BJ (cell line): ENCODE measurements at places on chromosomes 13 and 19. TPM values are rescaled to one million over a fixed set of nuclear protein-coding genes. Genes with fewer than 3 reads are reported as not detected.

DNA sequence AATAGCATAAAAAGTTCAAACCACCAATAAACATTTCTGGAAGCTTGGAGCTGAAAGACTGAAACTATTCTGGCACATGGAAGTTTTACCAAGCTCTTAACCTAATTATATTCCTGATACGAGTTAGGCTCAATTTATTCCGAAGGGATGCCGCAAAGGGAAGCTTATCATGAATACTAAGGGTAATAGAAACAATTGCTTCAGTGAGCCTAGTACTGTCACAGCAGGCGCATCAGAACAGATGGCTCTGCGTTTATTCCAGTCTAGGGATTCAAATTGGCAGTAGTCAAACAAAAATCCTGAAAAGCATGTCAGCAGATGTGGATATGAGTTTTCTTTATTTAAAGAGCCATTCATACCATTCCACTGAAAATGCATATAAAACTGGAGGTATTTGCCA is 779.5 kb downstream of the GPC5 start:
- DNase-seq: no peak

Gene MAN2B1
- polyA plus RNA-seq: 31.7 and 66.9 TPM in 2 replicates

GRCh38 chr19:18294467-18294864 is 13.0 kb upstream of the JUND start:
- no peak for DNase-seq

Gene NKG7
- polyA plus RNA-seq: not detected in 2 replicates

- DNase-seq: no peak
These were observed 2.9 kb upstream of the RCN3 start for GRCh38 chr19:49524812-49525455.

Gene KCNRG
- 1.3 and 1.9 TPM in 2 replicates for polyA plus RNA-seq

DNA sequence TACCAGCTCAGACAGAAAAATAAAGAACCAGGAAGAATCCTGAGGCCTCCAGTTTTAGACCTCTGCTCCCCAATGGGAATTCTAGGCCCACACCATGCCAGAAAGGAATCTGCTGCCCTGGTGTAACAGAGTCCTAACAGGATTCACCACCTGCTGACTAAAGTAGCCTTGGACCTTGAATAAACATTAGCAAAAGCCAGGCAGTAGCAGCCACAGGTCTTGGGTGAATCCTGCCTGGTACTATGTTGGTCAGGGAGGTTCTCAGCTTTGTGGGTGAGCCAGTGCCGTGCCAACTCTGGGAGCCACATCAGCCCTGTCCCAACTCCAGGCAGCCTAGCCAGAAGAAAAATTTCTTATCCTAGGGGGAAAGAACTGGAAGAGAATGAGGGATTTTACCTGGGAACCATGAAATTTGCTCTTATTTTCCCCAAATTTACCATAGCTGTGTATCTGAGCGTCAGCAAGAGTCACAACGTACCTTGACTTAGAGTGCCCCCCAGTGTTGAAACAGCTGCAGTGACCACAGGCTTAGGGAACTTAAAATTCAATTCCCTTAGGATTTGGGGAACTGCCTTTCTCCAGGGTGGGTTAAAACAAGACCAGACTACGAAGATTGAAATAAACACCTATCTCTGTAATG is 1895.6 kb upstream of the PRR20A start:
- no peak for DNase-seq

Gene RFPL4A
- not detected in 2 replicates for polyA plus RNA-seq

DNA sequence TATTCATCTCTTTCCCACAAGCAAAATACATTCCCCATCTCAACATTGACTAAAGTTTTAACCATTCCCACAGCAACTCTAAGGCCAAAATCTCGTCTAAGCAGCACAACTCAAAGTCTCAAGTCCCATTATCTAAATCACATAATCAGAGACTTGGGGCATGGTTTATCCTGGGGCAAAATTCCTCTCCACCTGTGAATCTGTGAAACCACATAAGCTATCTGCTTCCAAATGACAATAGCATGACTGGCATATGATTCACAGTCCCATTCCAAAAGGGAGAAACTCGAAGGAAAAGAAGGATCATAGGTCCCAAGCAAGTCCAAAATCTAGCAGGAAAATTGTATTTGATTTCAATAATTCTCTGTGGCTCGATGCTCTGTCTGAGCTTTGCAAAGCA is 73.0 kb downstream of the ANKRD10 start:
- DNase-seq: no peak

DNA sequence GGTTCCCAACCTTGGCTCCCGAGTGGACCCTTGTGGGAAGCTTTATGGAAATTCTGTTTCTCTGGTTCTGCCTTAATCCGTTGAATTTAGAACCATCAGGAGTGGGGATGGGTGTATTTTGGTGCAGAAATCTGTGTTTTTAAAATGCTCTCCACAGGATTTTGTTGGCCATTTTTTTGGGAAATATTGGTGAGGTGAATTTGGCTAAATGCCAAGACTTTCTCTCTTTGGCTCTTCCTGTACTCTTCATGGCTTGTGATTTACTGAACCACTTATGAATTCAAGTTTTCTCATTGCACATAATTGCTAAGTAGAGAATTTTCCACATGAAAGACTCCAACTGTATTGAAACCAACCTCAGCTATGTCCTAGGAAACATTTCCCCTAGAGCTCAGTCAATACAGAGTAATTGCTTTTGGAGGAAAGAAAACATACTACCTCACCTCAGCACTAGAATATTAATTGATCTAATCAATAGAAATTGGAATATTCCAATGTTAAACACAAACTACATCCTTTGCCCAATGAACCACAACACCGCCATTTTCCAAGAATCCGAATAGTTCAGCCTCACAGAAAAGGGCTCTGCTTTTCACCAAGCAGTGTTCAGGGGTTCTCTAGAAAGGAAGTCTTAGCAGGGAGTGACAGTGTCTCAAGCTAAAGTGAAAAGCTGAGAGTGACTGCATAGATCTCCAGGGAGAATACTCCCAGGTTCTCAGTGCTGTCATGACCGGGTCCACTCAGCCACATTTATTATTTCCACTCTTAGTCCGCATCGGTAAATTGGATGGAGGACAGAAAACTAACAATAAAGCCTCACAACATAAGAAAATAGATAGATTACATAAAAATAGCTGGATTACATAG is 60.3 kb downstream of the ERCC5 start:
- DNase-seq: no peak

Gene CD177
- polyA plus RNA-seq: 1.1 and 1.7 TPM in 2 replicates

Gene PRODH2
- polyA plus RNA-seq: not detected in 2 replicates

Gene EHD2
- polyA plus RNA-seq: 69.5 and 132 TPM in 2 replicates

DNA sequence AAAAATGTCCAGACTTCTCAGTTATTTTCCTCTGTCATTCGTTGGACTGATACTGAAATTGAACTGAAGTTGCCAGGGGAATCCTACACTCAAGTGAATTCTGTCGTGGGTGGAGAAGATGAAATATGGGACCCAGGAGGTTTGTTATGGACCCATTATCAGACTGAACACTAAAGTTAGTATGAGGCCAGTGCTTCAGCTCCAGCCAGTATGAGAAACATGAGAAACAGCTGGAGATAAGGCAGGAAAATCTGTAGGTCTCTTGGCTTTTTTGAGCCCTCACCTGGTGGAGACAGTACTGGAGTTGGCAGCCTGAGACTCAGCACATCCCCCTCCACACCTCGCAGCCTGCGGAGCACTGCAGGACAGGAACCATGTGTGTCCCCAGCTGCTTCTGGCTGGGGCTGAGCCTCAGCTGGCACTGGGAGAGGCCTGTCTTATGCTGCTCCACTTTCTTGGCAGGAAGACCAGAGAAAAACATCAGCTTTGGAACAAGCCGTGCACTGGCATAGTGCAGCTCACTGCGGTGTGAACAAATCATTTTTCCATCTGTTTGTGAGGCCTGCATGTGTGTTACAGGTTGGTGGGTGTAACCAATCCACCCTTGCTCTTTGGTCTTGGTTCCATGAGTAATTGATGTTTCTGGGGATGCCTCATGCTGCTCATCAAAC is 641.0 kb downstream of the FGF9 start:
- no peak for DNase-seq

DNA sequence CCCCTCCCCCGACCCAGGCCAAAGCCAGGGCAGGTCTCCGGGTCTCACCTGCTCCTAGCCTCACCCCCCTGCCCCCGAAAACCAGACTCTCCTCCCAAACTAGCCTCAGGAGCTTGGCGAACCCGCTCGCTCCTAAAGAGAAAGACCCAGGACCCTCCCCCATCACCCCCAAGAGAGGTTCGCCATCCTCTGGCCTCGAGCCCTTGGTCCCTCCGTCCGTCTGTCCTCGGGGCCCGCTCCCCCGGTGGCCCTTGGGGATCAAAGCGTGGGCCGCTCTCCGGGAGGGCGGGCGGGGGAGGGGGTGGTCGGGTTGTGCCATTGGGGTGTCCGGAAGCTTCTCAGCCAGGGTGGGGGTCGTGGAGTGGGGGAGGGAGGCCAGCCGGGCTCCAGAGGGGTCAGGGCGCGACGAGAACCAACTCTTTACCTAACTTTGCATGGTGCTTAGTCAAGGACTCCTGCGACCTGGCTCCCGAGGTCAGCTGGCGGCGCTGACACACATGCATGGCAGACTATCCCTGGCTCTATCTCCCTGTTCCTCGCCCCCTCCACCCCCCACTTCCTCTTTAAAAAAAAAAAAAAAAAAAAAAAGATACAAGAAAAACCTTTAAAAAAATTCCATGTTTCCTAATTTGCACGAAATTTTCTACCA is 15.6 kb downstream of the SMIM24 start:
- no peak for DNase-seq

Gene GNA15
- polyA plus RNA-seq: 0.06 TPM in 1 of 2 replicates, not detected in the other

Gene LRFN3
- 0.83 and 1.8 TPM in 2 replicates for polyA plus RNA-seq

Gene NFIX
- polyA plus RNA-seq: 12.8 and 29.4 TPM in 2 replicates

Gene ZNF91
- 8.3 and 11.2 TPM in 2 replicates for polyA plus RNA-seq

DNA sequence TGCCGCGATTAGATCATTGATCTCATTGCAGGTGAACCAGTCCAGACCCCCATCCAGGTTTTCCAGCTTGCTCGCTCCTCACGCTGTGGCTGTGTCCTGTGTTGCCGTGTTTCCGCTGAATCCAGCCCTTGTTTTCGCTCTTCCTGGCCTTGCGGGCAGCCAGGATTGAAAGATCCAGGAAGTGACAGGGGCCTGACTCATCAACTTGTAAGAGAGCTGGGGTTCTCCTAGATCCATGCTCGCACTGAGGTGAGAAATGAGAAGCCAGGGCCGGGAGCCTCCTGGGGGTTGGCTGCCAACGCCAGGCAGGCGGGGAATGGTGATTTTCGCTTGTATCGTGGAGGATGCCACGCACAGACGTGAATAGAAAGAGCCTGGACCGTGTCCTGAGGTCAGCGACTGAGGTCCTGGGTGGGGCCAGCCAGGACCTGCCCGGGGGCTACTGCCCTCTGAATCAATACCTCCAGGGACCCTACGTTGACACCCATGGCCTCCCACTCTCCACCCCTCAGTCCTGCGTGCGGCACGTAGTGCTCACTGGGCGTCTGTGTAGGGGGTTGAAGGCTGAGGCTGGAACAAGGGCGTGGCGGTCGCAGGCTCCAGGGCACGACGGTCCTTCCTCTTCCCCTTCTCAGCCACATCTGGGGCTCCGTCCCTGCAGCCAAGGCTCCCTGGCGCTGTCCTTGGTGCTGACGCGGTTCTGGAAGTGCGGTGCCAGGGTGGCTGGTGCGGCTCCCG is 7.3 kb upstream of the PTPRH start:
- DNase-seq: peak; percentile 92

GRCh38 chr19:23318143-23318542 is 67.9 kb upstream of the ZNF724 start:
- no peak for DNase-seq

- no peak for DNase-seq
These were observed 84.7 kb downstream of the ERCC5 start for GRCh38 chr13:102930566-102930965.

DNA sequence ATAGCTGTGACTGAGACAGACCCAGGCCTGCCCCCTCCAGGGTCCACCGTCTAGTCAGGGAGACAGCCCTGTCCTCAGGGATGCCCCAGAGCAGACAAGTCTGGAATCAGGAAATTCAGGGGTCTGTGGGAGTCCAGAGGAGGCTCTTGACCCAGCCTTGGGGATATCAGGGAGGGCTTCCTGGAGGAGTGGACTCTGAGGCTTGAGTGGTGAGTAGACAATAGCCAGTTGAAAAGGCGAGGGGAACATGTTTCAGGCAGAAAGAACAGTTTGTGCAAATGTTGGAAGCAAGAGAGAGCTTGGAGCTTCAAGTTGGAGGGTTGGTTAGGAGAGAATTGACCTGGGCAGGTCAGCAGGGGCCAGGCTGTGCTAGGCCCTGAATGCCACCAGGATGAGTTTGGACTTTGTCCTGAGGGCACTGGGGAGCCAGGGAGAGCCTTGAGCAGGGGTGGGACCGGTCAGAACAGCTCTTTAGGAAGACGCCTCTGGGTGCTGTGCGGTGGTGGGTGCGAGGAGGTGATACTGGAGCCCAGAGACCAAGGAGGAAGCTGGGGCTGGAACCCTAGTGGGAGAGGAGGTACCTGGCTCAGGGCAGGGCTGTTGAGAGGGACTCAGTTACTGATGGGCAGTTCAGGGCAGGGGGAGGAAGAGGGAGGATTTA is 2.7 kb downstream of the CCDC9 start:
- no peak for DNase-seq

GRCh38 chr13:26998292-26998691 is 173.3 kb downstream of the USP12 start:
- DNase-seq: no peak

Gene CYP4F2
- not detected in 2 replicates for polyA plus RNA-seq

GRCh38 chr13:75333103-75333502 is 148.9 kb downstream of the TBC1D4 start:
- DNase-seq: no peak

GRCh38 chr19:48637948-48638830 is 1.0 kb upstream of the DBP start:
- DNase-seq: peak; percentile 59

- no peak for DNase-seq
These were observed 162.9 kb downstream of the NHLRC3 start for GRCh38 chr13:39201180-39201579.

GRCh38 chr13:72760189-72760588 is 21.5 kb downstream of the DIS3 start:
- no peak for DNase-seq

DNA sequence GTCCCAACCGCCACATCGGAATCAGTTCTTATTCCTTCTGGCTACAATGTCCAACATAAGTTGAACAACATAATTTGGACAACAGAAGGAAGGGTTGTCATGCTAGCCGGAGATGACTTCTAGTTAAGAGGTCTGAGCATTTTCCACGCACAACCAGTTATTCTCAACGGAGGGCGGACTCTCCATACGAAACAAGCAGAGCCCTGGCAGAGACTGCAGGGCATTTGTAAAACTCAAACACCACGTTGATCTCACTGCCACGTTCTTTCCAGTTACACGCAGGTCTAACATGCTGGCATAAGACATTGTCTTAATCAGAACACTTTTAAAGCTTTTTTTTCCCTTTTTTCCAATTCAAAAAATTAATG is 38.3 kb upstream of the DCUN1D2 start:
- no peak for DNase-seq

DNA sequence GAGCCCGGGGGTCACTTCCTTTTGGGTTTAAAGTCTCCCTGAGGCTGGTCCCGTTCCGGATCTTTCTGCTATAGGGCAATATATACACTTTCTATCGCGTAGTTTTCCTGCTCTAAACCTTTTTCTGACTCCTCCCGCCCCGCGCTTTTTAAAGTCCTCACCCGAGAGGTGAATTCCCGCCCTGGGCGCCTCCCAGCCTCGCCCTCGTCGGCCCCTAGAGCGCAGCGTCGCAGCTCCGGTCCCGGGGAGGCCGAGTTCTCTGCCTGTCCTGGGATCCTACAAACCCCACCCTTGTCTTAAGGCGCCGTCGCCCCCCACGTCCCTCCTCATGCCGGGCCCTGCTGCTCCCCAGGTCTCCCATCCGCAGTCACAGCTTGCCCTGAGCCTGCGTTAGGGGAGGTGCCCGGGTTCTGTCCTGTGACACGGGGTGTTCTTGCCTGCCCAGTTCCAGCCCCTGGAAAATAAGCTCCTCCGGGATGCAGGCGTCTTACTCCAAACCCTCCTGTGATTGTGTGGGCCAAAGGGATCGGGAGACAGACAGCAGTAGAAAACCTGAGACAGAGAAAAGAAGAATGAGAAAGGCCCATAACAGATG is 491 bp downstream of the ZNF525 start:
- no peak for DNase-seq

Gene RUBCNL
- polyA plus RNA-seq: 0.22 and 0.36 TPM in 2 replicates
